ENCODE measurements at places on chromosomes 4 and X.
A peak's percentile ranks its signal among the peaks of the same experiment; 100 is the strongest.

DNA sequence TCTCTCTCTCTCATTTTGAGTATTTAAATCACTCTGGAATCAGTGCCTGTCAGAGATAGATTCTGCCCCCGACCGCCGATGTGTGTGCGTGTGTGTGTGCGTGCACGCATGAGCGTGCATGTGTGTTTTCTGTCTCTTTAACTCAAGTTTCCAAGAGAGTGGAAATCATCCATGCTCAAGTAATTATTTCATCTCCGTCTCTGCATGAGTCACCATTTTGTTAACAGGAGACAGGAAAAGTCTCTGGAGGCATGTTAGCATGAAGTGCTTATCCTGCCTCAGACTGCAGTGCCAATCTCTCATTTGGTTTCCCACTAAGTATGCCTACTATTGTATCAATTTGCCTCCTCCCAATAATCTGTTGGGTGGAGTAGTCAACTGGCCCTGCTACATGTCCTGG lies 182.9 kb upstream of the NHS start:
- DNase-seq = no peak

GRCh38 chrX:22081475-22082092 lies 49.5 kb downstream of the PHEX start:
- DNase-seq = peak; percentile 61

- DNase-seq = peak; percentile 41
These were observed 7.0 kb downstream of the MTM1 start for GRCh38 chrX:150575419-150575814.

- DNase-seq = no peak
These were observed 388.6 kb downstream of the PCDH7 start for GRCh38 chr4:31108762-31109161.

DNA sequence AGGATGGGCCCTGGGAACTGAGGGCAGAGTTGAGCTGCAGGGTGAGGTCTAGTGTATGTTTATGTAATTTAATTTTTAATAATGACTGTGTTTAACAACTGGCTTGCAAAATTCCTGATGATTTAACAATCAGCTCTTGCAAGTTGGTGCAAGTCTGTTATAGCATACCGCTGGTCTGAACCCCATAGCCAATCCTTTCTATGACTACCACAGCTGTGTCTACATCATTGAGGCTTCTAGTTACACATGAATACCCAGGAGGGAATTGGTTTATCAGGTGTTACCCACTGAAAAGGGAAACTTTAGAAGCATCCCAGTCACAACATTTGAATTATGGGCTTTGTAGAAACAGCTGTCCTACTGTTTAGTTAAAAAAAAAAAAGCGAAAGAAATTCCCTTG lies 38.3 kb downstream of the SUPT20HL1 start:
- DNase-seq = no peak

DNA sequence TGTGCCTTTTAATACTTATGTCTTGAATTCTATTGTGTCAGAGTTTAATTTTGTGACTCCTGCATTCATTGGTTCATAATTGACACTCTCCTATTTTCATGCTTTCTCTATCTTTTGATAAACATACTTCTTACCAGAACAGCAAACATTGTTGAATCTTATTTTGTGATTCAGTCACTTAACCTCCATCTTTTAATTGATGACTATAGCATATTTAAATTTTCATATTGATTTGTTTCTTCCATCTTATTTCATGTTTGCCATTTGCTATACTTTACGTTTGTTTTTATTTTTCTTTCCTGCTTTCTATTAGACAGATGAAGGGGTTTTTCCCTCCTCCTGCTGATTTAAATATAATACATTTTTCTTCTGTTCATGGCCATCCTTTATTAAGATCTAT lies 115.5 kb upstream of the FAM9A start:
- DNase-seq = no peak

DNA sequence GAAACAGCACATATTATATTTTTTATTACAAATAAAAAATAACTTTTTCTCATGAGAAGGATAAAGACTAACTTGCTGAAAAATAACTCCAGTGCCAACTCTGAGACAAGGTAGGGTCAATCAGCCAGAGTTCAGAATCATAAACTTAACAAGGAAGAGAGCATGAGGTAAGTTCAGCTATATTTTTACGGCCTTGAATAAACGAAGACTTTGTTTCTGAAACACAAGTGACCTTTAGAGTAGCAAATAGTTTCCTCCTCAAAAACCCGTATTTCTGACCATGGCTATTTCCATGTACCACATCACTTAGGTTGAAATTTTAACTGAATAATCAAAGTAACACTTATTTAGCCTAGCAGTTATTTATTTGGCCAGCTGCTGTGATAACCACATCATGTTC lies 45.5 kb downstream of the PRDM5 start:
- no peak for DNase-seq

- no peak for DNase-seq
These were observed 24.5 kb downstream of the HTRA3 start for GRCh38 chr4:8294036-8294435.

GRCh38 chrX:15546745-15547144 lies 46.1 kb downstream of the BMX start:
- peak; percentile 32 for DNase-seq

DNA sequence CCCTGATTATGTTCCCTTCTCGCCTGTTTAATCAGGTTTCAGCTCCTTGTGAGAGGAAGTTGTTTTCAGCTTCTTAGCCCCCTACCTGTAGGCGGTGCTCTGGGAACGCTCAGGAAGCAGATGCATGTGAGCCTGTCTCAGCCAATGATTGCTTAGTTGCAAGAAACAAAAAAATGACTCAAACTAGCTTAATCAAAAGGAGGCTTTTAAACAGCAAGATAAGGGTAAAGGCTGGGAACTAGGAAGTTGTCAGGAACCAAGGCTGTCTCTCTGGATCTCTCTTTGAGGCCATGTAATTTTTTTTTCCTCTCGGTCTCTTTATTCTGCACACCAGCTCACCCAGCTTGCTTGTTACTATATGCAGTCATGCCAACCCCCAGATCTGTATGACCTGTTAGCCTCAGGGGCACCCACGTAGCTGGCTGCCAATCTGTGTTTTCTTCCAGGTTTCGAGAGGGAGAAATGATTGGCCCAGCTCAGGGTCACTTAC lies 109.1 kb downstream of the PTTG2 start:
- DNase-seq = peak; percentile 63

GRCh38 chr4:41670982-41671381 lies 77.5 kb downstream of the PHOX2B start:
- no peak for DNase-seq

GRCh38 chr4:137968956-137969678 lies 273.0 kb downstream of the SLC7A11 start:
- DNase-seq = peak; percentile 1

DNA sequence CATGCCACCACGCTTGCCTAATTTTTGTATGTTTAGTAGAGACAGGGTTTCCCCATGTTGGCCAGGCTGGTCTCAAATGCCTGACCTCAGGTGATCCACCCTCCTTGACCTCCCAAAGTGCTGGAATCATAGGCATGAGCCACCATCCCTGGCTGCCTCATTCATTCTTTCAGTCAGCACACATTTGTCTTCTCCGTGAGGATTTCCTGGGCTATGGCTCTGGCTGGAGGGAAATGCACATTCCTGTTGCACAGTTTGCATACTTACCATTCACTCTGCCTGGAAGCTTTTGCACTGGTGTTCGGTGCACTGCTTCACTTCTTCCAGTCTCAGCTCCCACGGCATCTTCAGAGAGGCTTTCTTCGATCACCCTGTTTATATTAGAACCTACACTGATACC lies 267.8 kb downstream of the STIM2 start:
- DNase-seq = no peak

- DNase-seq = no peak
These were observed 242.7 kb downstream of the MID1IP1 start for GRCh38 chrX:39043838-39044550.

DNA sequence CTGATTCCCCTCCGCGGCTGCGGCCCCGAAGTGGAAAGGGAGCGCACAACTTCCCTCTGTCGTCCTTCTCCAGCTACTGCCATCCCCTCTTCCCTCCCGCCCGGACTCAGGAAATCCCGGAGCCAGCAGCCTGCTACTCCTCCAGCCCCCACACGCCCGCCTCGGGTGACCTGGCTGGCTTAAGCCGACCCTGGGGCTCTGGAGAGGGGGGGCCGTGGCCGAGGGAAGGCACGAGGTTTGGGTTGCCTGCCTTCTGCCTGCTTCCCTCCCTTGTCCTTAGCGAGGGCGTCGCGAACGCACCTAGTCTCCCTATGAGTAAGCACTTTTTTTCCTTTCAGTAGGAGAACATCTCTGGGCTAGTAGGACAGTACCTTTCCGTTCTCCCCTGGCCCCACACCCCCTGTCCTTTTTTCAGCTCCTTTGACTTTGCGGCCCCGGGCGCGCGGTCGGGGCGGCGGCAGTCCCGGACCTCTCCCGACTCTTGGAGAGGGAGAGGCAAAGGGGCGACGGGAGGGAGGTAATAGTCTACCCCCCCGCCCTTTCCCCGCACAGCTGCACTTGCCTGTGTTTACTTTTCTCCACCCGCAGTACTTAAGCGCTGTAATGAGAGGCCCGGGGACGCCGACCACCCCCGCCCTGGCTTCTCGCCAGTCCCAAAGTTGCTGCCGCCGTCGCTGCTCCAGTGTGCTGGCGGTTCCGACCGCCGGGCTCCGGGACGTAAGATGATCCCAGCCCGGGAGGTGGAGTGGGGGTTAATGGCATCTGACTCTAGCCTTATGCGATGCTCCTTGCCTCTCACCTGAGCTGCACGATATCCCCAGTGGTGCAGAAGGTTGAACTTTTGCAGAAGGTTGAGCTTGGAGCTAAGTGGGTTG lies 868 bp downstream of the PLS3 start:
- DNase-seq = peak; percentile 4

DNA sequence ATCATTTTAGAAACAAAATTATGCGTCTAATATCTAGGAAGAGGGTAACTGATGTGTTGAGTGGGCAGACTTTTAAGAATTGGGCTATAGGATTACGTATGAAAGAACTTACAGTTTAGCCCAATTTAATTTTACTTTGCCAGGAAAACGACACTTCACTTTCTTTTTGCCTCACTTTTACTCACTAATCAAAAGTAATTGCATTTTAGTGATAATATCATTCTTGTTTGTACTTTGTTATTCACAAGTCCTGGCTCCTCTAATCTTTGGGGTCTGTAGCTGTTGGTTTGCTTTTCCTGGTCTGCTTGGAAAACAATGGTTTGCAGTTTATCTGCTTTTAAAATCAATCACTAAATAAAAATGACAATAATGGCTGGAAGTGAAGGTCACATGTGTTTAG lies 2.9 kb upstream of the ARX start:
- no peak for DNase-seq

DNA sequence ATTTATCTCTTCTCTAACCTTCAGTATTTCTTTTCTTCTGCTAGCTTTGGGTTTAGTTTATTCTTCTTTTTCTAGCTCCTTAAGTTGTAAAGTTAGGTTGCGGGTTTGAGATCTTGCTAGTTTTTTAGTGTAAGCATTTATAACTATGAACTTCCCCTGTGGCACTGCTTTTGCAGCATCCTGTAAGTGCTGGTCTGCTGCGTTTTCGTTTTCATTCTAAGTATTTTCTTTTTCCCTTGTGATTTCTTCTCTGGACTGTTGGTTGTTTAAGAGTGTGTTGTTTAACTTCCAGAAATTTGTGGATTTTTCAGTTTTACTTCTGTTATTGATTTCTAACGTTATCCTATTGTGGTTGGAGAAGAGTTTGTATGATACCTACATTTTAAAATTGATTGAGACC lies 11.0 kb upstream of the CTBP1 start:
- DNase-seq = no peak

- no peak for DNase-seq
These were observed 1.1 kb upstream of the RASSF6 start for GRCh38 chr4:73621357-73621756.

GRCh38 chr4:9963328-9963727 lies 58.0 kb downstream of the SLC2A9 start:
- no peak for DNase-seq

DNA sequence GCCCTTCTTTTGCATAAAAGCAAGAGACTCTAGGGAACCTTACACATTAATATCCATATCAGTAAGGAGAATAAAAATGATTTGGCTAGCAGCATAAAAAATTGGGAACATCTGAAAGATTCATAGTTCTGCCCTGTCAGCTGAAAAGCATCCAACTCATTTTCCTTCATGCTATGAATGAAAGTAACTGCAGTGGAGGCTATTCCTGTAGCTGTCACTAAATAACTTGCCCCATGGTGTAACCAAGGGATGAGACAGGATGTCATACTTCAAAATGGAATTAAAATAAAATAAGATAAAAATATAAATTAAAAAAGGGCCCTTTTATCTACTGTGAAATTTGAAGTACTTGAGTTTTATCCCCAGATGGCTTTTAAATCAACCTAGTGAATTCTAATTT lies 878.8 kb downstream of the C4orf33 start:
- DNase-seq = no peak

DNA sequence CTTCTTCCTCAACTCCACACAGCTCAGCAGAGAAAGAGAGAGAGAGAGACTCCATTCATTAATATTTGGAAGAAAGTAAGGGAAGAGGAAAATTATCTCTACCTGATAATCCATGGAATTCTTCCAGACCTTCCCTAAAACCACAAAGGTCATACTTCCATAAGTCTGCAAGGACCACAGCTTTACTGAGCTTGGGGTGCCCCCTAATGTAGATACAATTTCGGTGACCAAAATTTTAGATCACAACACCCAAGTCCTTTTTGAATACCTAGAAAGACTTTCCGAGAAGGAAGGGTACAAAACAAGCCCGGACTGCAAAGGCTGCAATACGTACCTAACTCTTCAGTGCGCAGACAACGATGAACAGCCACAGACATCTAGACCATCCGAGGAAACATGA lies 523.9 kb downstream of the GLUD2 start:
- no peak for DNase-seq

DNA sequence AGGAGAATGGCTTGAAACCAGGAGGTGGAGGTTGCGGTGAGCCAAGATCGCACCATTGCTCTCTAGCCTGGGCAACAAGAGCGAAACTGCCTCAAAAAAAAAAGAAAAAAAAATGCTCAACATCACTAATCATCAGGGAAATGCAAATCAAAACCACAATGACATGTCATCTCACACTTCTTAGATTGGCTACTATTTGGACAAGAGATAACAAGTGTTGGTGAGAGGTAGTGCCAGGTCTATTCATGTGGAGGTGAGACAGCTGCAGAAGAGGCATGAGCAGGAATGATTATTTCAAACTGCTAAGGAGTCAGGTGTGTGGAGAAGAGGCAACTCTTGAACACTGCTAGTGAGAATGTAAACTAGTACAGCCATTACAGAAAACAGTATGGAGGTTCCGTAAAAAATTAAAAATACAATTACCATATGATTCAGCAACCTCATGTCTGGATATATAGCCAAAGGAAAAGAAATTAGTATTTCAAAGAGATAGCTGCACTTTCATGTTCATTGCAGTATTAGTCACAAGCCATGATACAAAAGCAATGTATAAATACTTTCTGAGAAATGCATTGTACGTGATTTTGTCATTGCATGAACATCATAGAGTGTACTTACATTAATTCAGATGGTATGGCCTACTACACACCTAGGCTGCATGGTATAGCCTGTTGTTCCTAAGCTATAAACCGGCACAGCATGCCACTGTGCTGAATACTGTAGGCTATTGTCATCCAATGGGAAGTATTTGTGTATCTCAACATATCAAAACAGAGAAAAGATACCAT lies 75.3 kb downstream of the TMEM144 start:
- DNase-seq = no peak

- DNase-seq = no peak
These were observed 3.3 kb upstream of the FAT4 start for GRCh38 chr4:125311503-125311902.

Measured in hematopoietic multipotent progenitor cell treated with erythropoietin and hydrocortisone succinate and interleukin-3 and kit ligand, for 6 days (in vitro differentiated cells).